ENCODE measurements at places on chromosomes 12 and 14.

DNA sequence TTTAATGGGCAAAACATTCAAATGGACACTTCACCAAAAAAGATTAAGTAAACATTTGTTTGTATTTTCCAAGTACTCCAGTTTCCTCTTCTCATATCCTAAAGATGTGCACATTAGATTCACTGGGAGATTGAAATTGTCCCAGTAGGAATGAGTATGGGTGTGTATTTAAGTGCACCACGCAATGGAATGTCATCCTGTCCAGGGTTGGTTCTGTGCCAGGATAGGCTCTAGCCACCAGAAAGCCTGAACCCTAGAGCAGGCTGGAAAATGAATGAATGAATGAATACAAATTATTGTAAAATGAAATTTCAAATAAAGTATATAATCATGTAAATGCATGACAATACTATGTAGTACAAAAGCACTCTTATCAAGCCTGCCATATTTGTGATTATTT is 14.0 kb downstream of the CEP83 start:
- no peak for DNase-seq

GRCh38 chr14:89205137-89205740 is 211.8 kb downstream of the FOXN3 start:
- no peak for DNase-seq

GRCh38 chr14:55133416-55133815 is 4.4 kb downstream of the LGALS3 start:
- no peak for DNase-seq

GRCh38 chr14:101821528-101821927 is 60.0 kb downstream of the PPP2R5C start:
- peak; percentile 50 for DNase-seq

- DNase-seq = no peak
These were observed 502.8 kb upstream of the RPL10L start for GRCh38 chr14:47154276-47154797.

- DNase-seq = no peak
These were observed 43.4 kb downstream of the SH2B3 start for GRCh38 chr12:111448846-111449790.

DNA sequence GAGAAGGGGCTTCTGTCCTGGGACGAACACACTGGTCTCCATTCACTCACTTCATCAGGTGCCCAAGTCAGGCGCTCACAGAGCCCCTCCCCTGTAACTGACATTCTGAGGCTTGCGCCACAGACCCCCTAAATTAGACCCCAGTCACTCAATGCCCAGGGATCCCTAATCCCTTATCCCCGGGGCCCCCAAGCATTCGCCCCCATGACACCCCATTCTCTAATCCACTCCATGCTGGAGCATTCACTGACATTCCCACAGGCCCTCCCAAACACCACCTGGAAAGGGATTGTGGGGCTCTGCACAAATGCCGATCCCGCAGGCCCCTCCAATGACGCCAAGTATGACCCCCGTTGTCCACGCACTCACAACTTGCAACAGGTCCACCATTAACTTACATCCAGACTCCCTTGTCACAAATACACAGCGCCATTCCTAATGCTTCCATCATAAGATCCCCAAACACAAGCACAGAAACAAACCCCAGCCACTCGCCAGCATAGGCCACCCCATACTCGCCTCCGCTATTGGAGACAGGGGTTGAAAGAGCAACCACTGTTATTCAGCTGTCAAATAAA is 1.5 kb downstream of the ZNF605 start:
- DNase-seq = no peak

DNA sequence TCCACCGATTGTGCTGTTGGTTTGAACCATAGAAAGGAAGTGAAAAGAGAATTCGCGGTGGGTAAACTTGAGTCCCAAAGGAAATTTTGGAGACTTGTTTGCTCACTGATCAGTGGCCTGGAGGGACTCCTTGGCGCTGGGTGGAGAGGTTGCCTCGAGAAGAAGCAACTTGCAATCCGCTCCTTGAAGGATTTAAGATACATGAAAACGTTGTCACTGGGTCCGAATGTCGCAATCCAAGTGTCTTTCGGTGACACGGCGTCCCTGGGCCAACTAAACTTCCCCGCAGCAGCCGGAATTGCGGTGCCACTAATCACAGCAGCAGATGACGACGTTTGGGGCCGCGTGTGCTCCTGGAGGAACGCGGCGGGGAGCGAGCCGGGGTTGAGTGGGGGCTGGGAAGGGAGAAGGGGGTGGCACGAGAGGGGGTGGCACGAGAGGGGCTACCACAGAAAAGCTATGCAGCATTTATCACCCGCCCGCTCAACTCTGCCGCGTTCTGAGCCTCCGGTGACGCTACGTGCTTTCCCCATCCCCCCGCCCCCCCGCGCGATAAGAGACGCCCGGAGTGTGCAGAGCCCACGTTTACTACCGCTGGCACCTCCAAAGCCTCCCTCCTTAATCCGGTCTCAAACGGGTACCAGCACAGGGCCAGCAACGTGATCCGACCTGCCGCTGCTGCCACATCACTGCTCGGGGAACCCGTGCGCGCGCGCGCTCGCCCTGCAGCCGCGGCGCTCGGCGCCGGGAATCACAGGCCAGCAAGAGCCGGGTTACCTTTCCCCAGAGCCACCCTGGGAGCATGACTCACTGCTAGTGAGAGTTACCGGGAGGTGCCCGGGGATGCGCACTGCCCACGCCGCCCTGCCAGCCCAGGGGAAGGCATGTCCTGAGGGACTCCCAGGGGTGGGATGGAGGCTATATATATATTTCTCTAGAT is 833 bp upstream of the BHLHE41 start:
- peak; percentile 35 for DNase-seq

DNA sequence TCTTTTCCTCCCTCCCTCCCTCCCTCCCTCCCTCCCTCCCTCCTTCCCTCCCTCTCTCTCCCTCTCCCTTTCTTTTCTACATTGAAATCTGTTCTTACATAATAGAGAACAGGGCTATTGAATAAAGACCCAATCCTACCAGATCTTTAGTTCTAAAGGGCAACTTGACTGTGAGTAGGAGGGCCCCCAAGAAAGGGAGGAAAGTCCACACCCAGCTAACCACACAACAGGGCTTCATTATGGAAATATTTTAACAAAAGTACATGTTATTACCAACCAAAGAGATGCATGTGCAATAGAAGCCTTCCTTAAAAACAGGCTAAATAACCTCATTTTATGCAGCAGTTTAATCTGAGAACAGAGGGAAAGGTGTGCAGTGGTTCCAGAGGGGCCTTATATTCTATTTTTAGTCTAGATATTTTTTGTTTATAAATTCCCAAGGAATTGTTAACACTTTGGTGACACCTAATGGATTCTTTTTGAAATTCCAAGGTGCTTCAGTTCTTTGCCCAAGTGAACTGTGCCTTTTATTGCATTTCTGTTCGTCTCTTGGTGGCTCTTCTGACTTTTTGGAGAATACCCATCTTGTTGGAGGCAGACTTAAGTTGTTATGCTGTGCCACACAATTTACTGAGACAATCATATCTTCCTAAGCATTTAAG is 63.0 kb downstream of the GNS start:
- no peak for DNase-seq

- DNase-seq = no peak
These were observed 188.3 kb downstream of the GXYLT1 start for GRCh38 chr12:41956353-41956752.

DNA sequence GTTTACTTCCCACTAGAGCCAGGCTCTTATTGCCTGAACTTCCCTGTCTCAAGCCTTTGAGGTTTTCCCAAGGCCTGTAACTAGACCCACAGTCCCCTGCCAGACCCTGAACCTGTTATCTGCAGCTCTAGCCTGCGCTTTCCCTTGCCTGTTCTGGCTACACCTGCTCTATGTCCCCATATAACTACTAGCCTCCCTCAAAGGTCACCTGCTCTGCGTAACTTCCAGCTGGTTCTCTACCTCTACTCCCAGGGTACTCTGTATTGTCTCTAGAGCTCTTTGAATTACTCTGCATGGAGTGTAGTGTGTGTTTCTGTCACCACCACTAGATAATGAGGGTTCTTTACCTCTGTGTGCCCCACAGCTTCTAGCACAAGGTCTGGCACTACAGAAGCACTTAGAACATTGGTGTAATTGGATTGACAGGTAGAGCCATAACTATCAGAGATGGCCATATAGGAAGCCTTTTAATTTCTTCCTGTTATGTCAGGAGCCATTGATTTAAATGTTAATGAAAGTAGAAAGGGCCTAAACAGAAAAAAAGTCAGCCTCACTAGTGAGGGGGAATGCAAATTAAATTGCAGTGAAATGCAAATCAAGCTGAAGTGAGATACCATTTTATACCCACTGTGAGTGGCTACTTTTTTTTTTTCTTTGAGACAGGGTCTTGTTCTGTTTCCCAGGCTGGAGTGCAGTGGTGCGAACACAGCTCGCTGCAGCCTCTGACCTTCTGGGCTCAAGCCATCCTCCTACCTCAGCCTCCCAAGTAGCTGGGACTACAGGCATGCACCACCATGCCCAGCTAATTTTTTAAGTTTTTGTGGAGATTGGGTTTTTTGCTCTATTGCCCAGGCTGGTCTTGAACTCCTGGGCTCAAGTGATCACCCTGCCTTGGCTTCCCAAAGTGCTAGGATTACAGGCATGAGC is 47.8 kb downstream of the EID3 start:
- no peak for DNase-seq

GRCh38 chr14:84228702-84229101 is 1301.2 kb upstream of the FLRT2 start:
- DNase-seq = no peak
